ENCODE measurements at places on chromosomes 2 and 18.

DNA sequence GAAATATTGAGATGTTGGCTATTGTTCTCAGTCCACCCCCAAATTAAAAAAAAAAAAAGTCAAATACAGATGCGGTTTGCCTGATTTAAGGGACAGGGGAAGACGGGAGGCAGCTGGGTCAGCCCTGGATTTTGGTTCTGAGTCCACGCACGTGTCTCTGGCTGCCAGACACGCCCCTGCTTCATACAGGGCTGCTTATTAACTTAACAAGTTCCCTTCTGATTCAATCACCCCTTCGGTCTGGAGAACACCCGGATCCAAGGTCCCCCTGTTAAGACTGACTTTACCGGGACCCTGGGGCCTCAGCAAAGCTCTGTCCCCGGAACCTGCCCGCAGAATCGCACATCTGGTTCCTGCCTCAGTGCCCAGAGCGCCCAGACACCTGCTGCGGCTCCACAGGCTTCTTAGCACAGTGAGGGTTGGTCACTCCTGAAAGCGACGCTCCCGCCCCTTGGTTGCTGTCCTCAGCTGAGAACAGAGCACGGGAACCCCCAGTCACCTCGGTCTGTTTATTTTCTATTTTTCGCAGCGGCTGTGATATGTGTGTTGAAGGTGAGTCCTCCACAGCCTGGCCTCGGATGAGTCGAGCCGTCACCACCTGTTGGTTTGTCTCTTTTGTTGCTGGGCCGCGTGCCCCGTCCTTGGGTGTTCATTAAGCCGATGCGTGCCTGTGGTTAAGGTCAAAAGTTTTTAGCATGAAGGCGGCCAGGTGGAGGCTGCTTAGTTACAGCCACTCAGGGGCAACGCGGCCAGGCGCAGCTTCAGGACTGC is 57.2 kb downstream of the RTP5 start:
- H3K36me3 ChIP-seq: no peaks in the 10 kb centered on the region
- peaks cover 7% of the 10 kb centered on the region for H3K27me3 ChIP-seq
- no peak overlapping the region for H3K4me3 ChIP-seq

GRCh38 chr2:24115057-24115456 is 8.1 kb downstream of the PFN4 start:
- H3K4me3 ChIP-seq: no peak overlapping the region
- no peak overlapping the region for H3K27ac ChIP-seq
- peak; percentile 37 for DNase-seq
- H3K4me1 ChIP-seq: peaks cover 20% of the 10 kb centered on the region
- H3K27me3 ChIP-seq: no peaks in the 10 kb centered on the region

DNA sequence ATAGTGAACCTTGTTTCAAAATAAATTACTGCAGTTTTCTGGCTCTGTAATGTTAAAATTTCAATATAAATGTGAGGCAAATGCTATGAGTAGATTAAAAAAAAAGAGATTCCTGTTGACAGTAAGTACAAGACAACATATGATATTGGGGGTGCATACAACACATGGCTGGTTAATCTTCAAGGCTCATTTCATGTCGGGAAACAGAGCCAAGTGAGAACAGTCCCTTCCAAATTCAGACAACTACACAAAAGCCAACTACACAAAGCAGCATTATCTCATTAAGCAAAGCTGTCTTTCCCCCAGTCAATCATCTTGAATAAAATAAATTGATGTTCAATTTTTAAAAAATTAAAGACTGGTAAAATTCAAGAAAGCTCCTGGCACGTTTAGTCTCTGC is 549.2 kb downstream of the CCDC85A start:
- DNase-seq: no peak
- no peaks in the 10 kb centered on the region for H3K36me3 ChIP-seq
- H3K4me3 ChIP-seq: no peak overlapping the region
- no peaks in the 10 kb centered on the region for H3K27me3 ChIP-seq

- peak; percentile 8 for DNase-seq
- no peaks in the 10 kb centered on the region for H3K27me3 ChIP-seq
- H3K27ac ChIP-seq: no peak overlapping the region
- H3K4me3 ChIP-seq: no peak overlapping the region
- peaks cover 4% of the 10 kb centered on the region for H3K36me3 ChIP-seq
Measured at GRCh38 chr2:174392706-174393105, 2.8 kb upstream of the SCRN3 start.

DNA sequence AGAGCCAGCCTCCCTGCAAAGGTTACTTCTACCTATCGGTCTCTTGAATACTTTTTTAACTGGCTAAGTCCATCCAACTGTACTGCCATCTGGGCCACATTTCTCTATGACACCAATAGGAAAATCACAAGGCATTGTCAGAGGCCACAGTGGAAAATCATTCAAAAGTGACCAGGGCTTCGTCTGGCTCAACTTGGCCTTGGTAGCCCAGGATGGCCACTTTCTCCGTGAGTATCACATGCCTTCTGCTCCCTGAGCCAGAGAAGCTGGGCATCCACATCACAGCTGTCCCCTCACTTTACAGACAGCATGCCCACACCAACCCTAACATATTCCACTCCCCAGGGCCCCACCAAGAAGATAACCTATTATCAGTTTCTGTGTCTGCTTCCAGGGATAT is 5.8 kb downstream of the CIB4 start:
- no peak overlapping the region for H3K27ac ChIP-seq
- peaks cover 36% of the 10 kb centered on the region for H3K27me3 ChIP-seq
- no peak overlapping the region for H3K4me3 ChIP-seq
